Astrocyte of the cerebellum (primary cell): ENCODE measurements at places on chromosomes 13 and 19.

- DNase-seq = no peak
These were observed 47.8 kb downstream of the FGF14 start for GRCh38 chr13:102354011-102354410.

GRCh38 chr19:43290568-43291359, 21.4 kb upstream of the PSG9 start:
- DNase-seq = no peak

DNA sequence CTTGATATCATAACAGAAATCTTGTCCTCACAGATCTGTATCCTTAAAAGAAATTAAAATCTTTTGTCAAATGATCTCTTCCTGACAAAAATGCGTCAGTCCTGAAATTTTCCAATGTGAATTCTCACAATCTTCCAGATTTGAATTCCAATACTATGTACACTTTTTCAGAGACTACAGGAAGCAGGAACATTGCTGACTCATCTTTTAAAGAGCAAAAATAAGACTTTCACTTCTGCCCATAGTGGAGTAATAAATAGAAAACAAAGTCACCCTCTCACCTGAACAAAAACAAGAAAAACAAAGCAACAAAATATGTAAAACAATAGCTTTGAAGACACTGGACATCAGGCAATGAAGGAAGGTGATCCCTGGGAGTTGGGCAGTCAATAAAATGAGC, 167.0 kb upstream of the IPO5 start:
- no peak for DNase-seq

DNA sequence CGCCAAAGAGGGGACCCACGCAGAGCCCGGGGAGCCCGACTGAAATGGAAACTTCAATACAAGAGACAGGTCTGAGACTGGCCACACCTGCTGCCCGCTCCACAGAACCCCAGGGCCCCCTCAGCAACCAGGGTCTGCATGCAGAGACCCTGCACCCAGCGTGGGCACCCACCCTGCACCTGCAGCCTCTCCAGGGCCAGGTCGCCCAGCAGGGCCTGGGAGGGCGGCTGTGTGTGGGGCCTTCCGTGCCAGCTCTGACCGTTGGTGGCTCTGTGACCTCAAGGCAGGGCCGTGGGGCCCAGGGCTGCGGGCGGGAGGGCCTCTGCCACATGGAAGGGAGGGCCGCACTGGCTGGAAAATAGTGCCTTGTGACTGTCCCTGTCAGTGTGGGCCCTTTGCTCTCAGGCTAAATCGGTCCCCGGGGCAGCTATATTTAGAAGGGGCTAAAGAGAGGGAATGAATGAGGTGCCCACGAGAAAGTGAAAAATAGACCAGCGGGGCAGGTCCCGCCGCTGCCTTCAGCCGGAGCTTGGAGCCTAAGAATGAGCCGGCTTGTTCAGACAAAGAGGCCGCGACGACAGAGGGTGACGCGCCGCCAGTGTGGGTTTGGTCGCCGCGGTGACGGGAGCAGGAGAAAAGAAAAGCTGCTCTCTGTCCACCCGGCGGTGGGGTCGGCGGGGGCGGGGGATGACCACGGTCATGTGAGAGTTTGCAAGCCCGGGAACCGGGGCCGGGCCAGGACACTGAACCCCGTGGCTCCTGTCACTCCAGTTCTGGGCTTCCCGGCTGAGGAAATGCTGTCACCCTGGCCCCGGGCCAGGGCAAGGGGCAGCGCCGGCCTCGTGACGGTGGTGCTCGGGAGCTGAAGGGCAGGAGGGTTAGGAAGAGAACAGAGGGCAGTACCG, 70.5 kb downstream of the GADD45B start:
- no peak for DNase-seq

DNA sequence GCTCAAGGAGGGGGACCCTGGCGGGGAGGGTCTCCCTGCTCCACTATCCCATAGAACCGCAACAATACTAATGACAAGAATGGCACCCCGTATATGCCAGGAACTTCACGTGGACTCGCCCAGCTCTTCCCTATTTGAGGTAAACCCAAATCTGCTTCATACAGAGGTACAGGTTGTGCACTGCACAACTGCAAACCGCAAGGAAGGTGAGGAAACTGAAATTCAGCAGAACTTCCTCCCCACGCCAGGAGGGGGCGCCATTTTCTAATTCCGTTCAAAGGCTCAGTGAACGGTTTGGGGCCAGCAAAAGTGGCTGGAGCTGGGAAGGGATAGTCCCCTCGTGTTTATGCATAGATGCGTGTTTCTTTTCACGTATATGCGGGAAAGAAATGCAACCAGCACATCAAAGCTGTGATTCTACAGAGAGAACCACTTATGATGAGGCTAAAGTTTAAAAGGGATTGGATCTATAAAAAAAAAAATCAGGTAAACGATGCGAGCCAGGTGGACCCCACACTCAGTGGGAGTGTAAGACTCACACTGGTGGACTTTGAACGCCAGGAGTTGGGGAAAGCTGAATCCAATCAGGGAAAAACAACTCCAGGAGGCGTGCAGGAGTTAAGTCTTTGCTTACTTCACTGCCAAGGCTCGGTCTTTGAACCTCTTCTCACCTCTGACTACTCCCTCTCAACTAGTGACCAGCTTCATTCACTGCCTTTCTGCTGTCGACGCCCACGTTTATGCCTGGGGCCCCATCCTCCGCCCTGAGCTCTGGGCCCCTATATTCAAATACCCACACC, 20.3 kb downstream of the C19orf81 start:
- DNase-seq = no peak

DNA sequence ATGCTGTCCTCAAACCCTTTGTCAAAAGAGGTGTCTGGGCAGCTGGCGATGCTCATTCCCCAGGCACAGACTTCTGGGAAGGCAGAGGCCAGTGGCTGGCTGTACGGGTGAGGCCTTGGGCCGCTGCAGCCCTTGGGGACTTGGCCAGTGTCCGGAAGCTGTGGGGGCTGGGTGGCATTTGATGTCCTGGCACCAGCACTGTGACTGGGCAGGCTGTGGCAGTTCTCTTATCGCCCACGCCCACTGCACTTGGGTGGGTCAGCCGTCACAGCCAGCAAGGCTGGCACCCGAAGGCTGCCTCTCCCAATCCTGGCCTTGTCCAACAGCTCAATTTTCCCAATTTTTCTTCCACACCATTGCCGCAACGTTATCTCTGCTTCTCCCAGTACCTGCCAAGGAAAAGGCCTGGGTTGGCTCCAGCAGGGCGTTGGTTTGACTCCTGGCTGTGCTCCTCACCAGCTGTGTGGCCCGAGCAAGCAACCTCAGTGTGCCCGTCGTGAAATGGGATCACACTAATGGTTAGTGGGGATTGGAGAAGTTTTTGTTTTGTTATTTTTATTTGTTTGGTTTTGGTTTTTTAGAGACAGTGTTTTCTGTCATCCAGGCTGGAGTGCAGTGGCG, 12.7 kb upstream of the SLC44A2 start:
- DNase-seq = no peak

GRCh38 chr13:110624766-110625756, 9.7 kb downstream of the NAXD start:
- DNase-seq = no peak
